ENCODE measurements at places on chromosomes 3 and 15. TPM values are rescaled to one million over a fixed set of nuclear protein-coding genes. Genes with fewer than 3 reads are reported as not detected.

Gene SNTN
- total RNA-seq = 0.50 TPM

Gene CKMT1A
- total RNA-seq = 21.5 TPM

Gene C2CD4B
- total RNA-seq = 3.8 TPM

Gene DPH3
- total RNA-seq = 40.1 TPM

Gene CCR9
- total RNA-seq = 0.30 TPM

Gene ATP10A
- 4.2 TPM for total RNA-seq

Gene PXK
- total RNA-seq = 43.6 TPM

Gene SLC51B
- total RNA-seq = not detected

Gene CAPN3
- total RNA-seq = 19.2 TPM

Gene SEMA6D
- total RNA-seq = 113 TPM

GRCh38 chr3:187064210-187065115 lies 74.8 kb downstream of the RPL39L start:
- no peak overlapping the region for H3K4me3 ChIP-seq
- H3K4me1 ChIP-seq = no peaks in the 10 kb centered on the region
- no peak overlapping the region for H3K27ac ChIP-seq
- H3K27me3 ChIP-seq = no peaks in the 10 kb centered on the region
- no peaks in the 10 kb centered on the region for H3K36me3 ChIP-seq
- no peak for DNase-seq

GRCh38 chr3:134965865-134966481 lies 170.9 kb downstream of the EPHB1 start:
- peak overlapping the region; percentile 15 for H3K27ac ChIP-seq
- H3K36me3 ChIP-seq = peaks cover 4% of the 10 kb centered on the region
- H3K4me3 ChIP-seq = no peak overlapping the region
- no peaks in the 10 kb centered on the region for H3K27me3 ChIP-seq
- peaks cover 18% of the 10 kb centered on the region for H3K4me1 ChIP-seq
- DNase-seq = peak; percentile 8

DNA sequence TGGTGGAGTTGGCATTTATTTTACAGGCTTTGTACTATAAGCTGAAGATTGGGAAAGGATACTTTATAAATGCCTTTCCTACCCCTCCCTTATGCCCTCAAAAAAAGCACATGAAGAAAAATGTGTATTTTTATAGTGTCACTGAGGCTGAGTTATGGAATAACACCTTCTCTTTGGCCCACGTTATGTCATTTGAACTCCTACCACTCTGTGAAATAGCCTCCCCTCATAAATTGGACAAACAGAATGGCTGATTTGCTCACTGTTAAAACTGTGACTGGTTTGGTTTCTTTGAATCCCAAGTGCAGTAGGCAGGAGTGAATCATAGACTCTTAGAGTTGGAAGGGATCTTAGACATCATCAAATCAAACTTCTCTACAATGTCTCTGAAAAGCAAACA lies 95.2 kb upstream of the SKOR1 start:
- H3K4me3 ChIP-seq = no peak overlapping the region
- H3K4me1 ChIP-seq = no peaks in the 10 kb centered on the region
- H3K27me3 ChIP-seq = no peaks in the 10 kb centered on the region
- no peaks in the 10 kb centered on the region for H3K36me3 ChIP-seq
- no peak overlapping the region for H3K27ac ChIP-seq

- no peak overlapping the region for H3K27ac ChIP-seq
- H3K36me3 ChIP-seq = peaks cover under 1% of the 10 kb centered on the region
- H3K27me3 ChIP-seq = no peaks in the 10 kb centered on the region
- no peaks in the 10 kb centered on the region for H3K4me1 ChIP-seq
- no peak overlapping the region for H3K4me3 ChIP-seq
Measured at GRCh38 chr15:52440946-52441345, 87.7 kb downstream of the MYO5A start.

DNA sequence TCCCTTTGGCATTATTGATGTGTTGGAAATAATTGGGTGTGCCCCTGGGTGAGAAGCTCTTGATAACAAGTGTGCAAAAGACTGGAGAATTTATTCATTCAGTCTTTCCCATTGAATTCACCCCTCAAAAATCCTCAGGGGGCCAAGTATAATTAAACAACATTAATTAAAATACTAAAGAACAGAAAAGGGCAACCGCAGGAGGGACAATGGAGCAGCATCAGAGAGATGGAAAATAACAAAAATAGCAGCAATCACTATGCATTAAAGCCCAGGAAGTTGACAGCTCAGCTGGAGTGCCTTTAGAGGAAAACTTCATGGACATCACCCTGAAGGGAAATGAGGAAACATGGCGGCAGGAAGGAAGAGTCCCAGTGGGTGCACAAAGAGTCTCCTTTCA lies 227.6 kb downstream of the MINAR1 start:
- no peak overlapping the region for H3K4me3 ChIP-seq
- H3K4me1 ChIP-seq = no peaks in the 10 kb centered on the region
- no peaks in the 10 kb centered on the region for H3K27me3 ChIP-seq
- H3K36me3 ChIP-seq = no peaks in the 10 kb centered on the region

DNA sequence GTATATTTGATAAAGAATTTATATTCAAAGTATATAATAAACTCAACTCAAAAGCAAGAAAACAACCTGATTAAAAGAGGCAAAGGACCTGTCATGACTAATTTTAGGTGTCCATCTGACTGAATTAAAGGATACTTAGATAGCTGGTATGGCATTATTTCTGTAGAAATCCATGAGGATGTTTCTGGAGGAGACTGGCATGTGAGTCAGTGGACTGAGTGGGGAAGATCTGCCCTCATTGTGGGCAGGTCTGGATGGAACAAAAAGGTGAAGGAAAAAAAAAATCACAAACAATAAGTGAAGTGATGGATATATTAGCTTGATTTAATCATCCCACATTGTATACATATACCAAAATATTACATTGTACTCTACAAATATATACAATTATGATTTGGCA lies 16.6 kb downstream of the ANKRD28 start:
- no peak overlapping the region for H3K27ac ChIP-seq
- H3K4me3 ChIP-seq = no peak overlapping the region
- H3K4me1 ChIP-seq = no peaks in the 10 kb centered on the region

- no peaks in the 10 kb centered on the region for H3K4me1 ChIP-seq
- no peak overlapping the region for H3K4me3 ChIP-seq
- no peaks in the 10 kb centered on the region for H3K27me3 ChIP-seq
Measured at GRCh38 chr3:175082631-175083030, 223.5 kb downstream of the NAALADL2 start.

GRCh38 chr15:73714695-73715301 lies 30.6 kb downstream of the CD276 start:
- H3K4me3 ChIP-seq = no peak overlapping the region
- no peaks in the 10 kb centered on the region for H3K27me3 ChIP-seq
- no peak for DNase-seq
- H3K4me1 ChIP-seq = peaks cover 8% of the 10 kb centered on the region
- H3K36me3 ChIP-seq = peaks cover 44% of the 10 kb centered on the region

DNA sequence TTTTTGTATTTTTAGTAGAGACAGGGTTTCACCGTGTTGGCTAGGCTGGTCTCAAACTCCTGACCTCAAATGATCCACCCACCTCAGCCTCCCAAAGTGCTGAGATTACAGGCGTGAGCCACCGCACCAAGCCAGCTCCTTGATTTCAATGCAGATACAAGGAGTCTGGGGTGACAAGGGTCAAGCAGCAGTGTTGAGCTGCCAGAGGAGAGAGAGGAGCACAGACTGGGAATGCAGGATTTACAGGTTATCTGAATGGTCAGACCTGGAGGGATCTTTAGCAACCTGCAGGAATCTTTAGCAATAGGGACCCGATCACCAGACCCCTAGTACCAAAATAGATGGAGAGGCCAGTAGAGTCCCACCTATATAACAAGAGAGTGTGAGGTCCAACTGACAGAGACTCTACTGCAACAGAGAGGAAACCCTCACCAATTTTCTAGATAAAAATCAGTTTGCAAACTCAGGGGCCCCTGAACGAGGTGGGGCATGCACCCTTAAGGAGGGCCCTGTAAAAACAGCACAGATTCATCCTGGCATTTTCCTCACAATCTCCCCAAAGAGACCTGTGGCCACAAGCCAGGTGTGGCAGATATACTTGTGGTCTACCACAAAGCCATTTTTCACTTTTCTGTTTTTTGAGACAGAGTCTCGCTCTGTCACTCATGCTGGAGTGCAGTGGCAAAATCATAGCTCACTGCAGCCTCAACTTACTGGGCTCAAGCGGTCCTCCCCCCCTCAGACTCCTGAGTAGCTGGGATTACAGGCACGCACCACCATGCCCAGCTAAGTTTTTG lies 10.7 kb upstream of the SHISA5 start:
- no peaks in the 10 kb centered on the region for H3K27me3 ChIP-seq
- H3K36me3 ChIP-seq = peaks cover 22% of the 10 kb centered on the region
- no peak overlapping the region for H3K27ac ChIP-seq
- no peaks in the 10 kb centered on the region for H3K4me1 ChIP-seq
- DNase-seq = no peak

GRCh38 chr15:29631076-29632070 lies 190.9 kb downstream of the TJP1 start:
- no peak for DNase-seq
- H3K4me1 ChIP-seq = peaks cover 14% of the 10 kb centered on the region
- no peak overlapping the region for H3K27ac ChIP-seq
- H3K4me3 ChIP-seq = no peak overlapping the region
- H3K27me3 ChIP-seq = no peaks in the 10 kb centered on the region

GRCh38 chr15:58736018-58736643 lies 13.4 kb downstream of the ADAM10 start:
- no peaks in the 10 kb centered on the region for H3K36me3 ChIP-seq
- no peaks in the 10 kb centered on the region for H3K27me3 ChIP-seq
- H3K27ac ChIP-seq = no peak overlapping the region
- H3K4me1 ChIP-seq = peaks cover 4% of the 10 kb centered on the region
- no peak overlapping the region for H3K4me3 ChIP-seq

- H3K4me3 ChIP-seq = no peak overlapping the region
- DNase-seq = no peak
- peaks cover 10% of the 10 kb centered on the region for H3K36me3 ChIP-seq
- no peaks in the 10 kb centered on the region for H3K27me3 ChIP-seq
- peaks cover 6% of the 10 kb centered on the region for H3K4me1 ChIP-seq
Measured at GRCh38 chr15:92451225-92451825, 57.6 kb downstream of the ST8SIA2 start.

DNA sequence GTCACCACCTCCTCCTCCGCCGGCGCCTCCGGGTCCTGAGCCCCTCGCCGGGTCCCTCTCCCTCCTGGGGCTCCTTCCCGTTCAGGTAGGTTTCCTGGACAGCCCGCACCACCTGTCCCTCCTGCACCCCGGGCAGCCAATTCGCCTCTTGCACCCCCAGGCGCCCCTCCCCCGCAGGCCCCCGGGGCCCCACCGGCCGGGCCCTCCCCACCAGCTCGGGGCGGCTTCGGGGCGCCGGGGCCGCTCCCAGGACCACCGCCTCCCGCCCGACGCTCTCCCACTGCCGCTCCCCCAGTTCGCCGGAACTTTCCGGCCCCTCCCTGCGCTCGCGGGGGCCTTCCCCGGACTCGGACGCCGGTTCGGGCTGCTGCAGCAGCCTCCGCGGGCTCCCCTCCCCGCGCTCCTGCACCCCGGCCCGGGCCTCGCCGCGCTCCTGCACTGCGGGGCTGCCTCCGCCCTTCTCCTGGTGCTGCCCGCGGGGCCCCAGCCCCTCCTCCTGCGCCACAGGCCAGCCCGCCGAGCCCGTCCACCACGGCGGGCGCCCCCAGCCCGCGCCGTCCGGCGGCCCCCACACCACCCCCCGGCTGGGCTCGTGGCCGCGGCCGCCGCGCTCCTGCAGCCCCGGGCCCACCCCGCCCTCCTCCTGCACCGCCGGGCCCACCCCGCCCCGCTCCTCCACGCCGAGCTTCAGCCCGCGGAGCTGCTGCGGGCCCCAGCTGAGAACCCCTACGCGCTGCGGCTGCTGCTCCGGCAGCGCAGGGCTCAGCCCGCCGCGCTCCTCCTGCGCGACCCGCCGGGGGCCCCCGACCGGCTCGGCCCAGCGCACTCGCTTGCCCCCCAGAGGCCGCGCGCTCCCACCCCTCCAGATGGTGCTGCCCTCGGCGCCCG lies 587 bp upstream of the TNK2 start:
- peaks cover 8% of the 10 kb centered on the region for H3K36me3 ChIP-seq
- H3K4me3 ChIP-seq = peak overlapping the region; percentile 58
- peaks cover 31% of the 10 kb centered on the region for H3K4me1 ChIP-seq
- no peak overlapping the region for H3K27ac ChIP-seq

DNA sequence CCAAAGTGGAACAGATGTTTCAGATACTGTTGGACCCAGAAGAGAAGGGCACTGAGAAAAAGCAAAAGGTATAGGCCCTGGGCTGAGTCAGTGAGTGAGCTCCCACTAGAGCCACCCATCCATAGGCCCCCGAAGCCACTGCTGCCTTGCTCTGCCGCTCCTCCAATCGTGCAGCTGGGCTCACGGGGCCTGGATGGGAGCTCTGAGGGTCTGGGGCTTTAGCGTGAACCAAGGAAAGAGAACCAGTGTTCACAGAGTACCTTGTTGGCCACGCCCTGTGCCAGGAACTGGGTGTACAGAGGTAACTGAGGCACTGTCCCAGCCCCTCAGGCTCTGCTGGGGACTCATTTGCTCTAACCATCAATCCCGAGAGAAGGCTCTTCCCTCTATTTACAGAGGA lies 4.7 kb downstream of the UNC45A start:
- no peak overlapping the region for H3K27ac ChIP-seq
- no peaks in the 10 kb centered on the region for H3K27me3 ChIP-seq
- H3K4me1 ChIP-seq = peaks cover 21% of the 10 kb centered on the region
- H3K4me3 ChIP-seq = no peak overlapping the region
- no peak for DNase-seq

GRCh38 chr15:88619796-88620195 lies 1.3 kb upstream of the AEN start:
- peaks cover 7% of the 10 kb centered on the region for H3K36me3 ChIP-seq
- H3K27ac ChIP-seq = no peak overlapping the region
- H3K4me3 ChIP-seq = no peak overlapping the region
- no peaks in the 10 kb centered on the region for H3K27me3 ChIP-seq

GRCh38 chr15:62417439-62417838 lies 252.4 kb upstream of the C2CD4B start:
- no peak for DNase-seq
- no peaks in the 10 kb centered on the region for H3K36me3 ChIP-seq
- no peak overlapping the region for H3K27ac ChIP-seq

DNA sequence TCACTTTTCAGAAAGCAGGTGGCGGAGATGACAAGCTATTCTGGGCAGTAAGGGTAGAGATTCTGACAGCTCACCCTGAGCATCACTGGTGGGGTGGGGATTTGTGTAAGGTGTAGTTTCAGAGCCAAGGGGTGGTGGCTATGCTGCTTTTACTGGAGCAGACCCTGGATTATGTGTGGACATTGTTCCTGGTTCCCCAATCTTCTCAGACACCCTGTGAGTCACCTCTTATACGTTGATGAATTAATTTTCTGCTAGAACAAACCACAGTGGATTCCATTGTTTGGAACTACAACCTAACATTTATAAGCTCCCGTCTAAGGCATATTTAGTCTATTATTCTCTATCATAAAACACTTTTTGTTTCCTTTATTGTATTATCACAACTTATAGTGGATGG lies 169.5 kb upstream of the COL8A1 start:
- no peaks in the 10 kb centered on the region for H3K27me3 ChIP-seq
- DNase-seq = no peak
- no peak overlapping the region for H3K27ac ChIP-seq

DNA sequence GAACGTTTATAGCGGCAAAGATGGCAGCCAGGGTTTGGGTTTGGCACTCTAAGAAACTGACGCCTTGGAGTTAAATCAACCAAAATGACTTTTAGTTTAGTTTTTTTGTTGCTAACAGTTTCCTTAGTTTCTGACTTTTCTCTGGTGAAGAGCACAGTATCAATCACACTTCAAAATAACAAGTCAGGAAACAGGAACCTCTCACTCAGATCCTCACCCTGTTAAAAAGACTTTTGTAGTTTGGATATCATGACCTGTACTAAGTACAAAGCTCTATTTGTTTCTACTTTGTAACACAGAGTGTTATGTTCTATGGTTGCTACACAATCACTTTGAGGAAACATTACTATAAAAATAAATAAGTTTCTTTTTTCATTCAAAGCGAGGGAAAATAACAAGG lies 51.1 kb downstream of the ATP10A start:
- no peaks in the 10 kb centered on the region for H3K36me3 ChIP-seq
- no peak for DNase-seq
